Activated T-helper 1 cell treated with anti-CD3 and anti-CD28 coated beads, Interleukin-12 subunit alpha, Interleukin-12 subunit beta, Interleukin-2, Interleukin-4 antibody, amounts not matched to agents 30 ng/mL and 10 ng/mL and 1 ng/mL, durations not matched to agents 14 hours and 24 hours and 36 hours (primary cell): ENCODE measurements at places on chromosomes 2 and 18.

DNA sequence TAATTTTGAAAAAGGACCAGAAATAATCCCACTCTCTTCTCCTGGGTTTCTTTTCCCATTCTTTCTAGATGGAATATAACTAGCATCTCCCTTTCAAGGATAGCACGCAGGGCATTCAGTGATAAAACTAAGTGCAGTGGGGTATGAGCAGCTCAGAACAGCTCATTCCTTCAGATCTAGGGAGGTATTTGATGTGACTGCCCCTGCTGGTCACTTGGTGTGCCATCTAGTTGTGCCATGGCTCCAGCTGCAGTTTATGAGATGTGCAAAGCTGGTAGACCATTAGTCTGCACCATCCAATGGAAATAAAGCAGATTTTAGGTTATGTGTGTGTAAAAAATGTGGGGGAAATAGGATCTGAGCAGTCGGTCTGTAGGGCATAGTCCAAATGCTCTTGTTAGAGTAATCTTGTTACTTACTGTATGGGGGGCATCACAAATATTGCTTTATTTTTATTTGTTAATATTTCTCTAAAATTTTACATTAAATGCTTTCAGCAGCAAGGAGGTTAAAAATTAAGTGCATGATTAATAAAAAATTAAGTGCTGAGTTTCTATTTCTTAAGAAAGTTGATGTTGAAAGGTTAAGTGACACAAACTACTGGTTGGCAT lies 38.9 kb downstream of the CTAGE1 start:
- peaks cover 2% of the 10 kb centered on the region for H3K27me3 ChIP-seq
- no peak overlapping the region for H3K27ac ChIP-seq
- H3K36me3 ChIP-seq = no peaks in the 10 kb centered on the region
- H3K4me1 ChIP-seq = no peaks in the 10 kb centered on the region
- no peak for DNase-seq

DNA sequence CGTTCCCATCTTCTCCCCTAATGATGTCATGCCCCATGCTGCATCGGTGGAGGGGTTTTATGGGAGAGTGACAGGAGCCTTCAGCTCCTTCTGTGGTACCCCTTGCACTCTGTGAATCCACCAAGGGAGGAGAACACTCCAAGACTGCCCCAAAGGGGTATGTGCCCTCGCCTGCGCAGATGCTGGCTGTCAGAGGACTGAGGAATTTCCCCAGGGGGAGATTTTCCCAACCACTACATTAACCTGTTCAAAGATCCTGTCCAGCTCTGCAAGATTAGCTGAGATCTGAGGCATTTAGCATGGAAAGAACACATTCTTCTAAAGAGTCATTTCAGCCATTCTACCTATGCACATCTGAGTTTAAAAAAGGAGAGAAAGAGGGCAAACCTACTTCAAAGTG lies 143.2 kb upstream of the ITGA6 start:
- H3K4me1 ChIP-seq = peaks cover 12% of the 10 kb centered on the region
- no peak for DNase-seq
- no peaks in the 10 kb centered on the region for H3K36me3 ChIP-seq
- H3K27ac ChIP-seq = no peak overlapping the region

- peaks cover 12% of the 10 kb centered on the region for H3K4me1 ChIP-seq
- no peak for DNase-seq
- H3K4me3 ChIP-seq = no peak overlapping the region
Observed at GRCh38 chr2:38215993-38216392, 140.0 kb upstream of the CYP1B1 start.

DNA sequence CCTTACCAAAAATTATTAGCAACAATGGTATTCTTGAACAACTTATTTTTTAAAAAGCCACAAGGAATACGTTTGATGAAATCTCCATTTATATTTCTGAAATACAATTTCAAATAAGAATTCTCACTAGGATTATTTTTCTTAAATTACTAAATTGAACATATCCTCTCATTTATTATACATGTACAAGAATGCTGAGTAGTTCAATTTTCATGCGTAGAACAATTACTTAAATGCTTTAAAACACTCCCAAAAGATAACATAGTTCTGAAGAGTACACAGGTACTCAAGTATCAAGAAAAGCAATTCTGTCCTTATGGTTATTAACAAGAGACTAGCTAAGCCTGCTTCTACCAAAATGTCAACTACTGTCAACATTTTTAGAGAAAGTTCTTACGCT lies 268.1 kb downstream of the ZNF385B start:
- no peaks in the 10 kb centered on the region for H3K27me3 ChIP-seq
- H3K36me3 ChIP-seq = no peaks in the 10 kb centered on the region
- H3K27ac ChIP-seq = no peak overlapping the region
- no peak for DNase-seq
- H3K4me3 ChIP-seq = no peak overlapping the region
- H3K4me1 ChIP-seq = no peaks in the 10 kb centered on the region

- no peaks in the 10 kb centered on the region for H3K36me3 ChIP-seq
- H3K4me3 ChIP-seq = no peak overlapping the region
- no peak overlapping the region for H3K27ac ChIP-seq
- DNase-seq = no peak
- H3K27me3 ChIP-seq = peaks cover 1% of the 10 kb centered on the region
Observed at GRCh38 chr2:19711470-19712372, 190.1 kb downstream of the TTC32 start.

DNA sequence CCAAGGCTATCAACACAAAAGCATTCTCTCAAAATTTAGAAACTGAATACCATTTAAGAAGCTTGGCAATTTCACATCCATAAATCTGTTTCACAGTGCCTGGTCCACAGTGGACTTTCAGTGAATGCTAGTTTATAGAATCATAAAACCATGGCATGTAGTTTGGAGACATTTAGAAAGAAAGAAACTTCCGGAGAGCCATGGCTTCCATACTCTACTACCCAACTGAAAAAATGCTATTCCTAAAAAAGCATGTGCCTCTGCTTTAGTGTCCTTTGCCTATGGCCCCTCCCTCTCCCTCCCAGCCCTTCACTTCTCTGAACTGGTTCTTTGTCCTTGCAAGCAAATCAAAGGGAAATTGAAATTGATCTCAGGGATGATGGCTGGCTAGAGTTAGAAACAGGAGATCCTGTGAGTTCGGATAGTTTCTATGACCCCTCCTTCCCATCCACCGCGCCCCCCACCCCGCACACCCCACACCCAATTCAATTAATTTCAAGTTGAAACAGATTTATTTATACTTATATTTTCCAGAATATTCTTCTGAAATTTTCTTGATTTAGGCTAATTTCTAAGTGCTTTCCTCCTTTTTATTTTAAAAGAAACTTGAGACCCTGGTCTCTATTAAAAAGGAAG lies 248.3 kb downstream of the TRIB2 start:
- peaks cover 23% of the 10 kb centered on the region for H3K4me1 ChIP-seq
- H3K4me3 ChIP-seq = no peak overlapping the region
- no peak for DNase-seq
